ENCODE measurements at places on chromosomes 2 and 18.

DNA sequence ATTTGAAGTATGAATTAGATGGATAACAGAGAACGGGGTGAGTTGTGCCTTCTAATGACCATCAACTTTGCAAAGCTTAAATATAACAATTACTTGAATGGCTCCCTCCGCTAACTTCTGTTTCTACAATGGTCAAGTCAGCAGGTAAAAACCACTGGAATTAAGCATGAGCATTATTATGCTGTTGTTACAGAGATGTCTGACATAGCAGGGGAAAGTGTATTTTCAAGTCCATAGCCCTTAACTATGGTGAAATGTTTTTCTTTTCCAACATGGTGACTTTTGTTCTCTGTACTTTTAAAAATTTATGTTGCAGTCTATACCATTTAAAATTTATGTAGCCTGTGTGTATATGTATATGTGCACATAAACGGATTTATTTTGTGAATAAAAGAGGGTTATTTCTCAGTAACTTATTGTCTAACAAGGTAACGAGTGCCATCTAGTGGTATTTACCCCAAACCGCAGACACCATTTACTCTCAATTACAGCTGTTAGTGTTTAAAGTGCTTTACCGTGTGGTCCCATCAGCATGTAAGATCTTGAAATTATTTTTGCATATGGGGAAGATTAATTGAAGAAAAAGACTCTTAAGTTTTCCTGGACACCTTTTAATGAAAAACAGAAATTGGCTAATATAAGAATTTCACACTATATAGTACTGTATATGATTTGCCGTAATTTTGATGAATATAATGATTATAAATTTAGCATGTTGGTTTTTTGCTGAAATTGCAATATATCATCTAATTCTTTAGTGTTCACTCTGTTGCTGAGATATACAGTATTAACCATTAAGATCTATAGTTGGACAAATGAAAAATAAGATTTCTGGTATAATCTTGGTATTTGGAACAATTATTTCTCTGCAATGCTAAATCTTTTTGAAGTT lies 78.2 kb downstream of the UBE2E3 start:
- DNase-seq = no peak

DNA sequence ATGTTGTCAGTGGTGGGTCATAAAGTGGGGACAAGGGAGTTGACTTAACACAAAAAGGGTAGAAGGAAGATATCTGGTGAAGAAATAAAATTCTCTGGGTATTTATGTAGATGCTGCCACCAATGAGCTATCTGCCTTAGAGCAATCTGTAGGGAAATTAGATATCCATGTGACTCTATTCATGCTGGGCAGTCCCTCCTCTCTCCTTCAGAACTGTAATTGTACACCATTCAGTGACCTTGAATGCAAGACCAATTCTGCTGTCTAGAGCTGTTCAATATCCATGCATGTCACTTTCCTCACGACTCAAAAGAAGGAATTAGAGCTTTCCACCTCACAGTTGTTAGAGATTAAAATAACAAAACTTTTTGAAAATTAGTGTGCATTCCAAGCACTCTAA lies 28.6 kb upstream of the TDRD15 start:
- no peak for DNase-seq

DNA sequence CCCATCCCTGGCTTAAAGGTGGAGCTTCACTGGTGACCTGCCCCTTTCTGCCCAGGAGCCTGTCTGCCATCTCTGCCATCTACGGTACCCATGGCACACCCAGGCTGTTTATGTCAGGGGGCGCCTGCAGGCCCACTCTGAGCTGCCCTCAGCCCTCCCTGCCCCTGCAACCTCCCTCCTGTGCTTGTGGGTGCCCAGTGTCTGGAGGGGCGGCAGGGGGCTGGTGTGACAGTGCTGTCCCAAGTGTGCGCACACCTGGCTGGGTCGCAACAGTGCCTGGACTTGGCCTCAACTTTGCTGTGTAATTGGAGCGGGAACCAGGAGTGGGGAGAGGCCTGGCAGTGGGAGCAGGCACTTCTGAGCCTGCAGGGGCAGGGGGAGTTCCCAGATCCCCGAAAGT lies 102.4 kb downstream of the ALMS1 start:
- DNase-seq = no peak

GRCh38 chr2:195706161-195706900 lies 49.3 kb downstream of the SLC39A10 start:
- DNase-seq = no peak

GRCh38 chr2:196748123-196748522 lies 51.4 kb downstream of the GTF3C3 start:
- no peak for DNase-seq

DNA sequence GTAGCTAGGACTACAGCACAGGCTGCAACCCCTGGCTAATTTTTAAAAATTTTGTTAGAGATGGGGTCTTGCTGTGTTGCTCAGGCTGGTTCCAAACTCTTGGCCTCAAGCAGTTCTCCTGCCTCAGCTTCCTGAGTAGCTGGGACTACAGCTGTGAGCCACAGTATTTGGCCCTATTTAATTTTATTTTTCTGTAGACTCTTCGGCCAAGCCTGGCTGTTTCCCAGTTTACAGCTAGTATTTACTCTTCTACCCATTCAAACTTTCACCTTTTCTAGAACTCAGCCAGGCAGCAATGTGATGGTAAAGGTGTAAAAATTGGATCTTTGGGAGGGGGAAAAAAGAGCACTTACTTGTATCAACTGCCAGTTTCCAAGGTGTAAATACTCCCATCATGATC lies 35.3 kb downstream of the SH3RF3 start:
- DNase-seq = no peak

GRCh38 chr2:171522052-171522787 lies at the start of gene CYBRD1:
Gene CYBRD1 (plus strand): TSS chr2:171522474. CDS start chr2:171522546, 72 bp downstream.
- DNase-seq = peak; percentile 14

GRCh38 chr18:64127172-64127571 lies 21.7 kb downstream of the LINC00305 start:
- no peak for DNase-seq

DNA sequence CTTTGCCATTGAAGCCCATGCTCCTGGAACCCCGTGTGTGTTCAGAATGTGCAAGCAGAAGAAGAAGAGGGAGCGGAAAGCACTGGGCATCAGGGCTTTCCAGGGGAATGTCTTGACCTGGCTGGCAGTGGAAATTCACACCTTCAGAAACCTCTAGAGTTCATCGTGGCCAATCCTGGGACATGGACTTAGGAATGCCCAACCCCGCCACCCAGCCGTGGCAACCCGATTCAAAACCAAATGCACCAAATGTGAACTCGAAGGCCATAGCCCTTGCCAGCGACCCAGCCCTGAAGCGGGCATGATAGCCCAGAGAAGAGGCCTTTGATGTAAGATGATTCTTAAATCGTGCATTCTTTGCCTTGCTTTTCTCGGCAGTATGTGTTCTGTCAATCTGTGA lies 69.4 kb downstream of the ADI1 start:
- no peak for DNase-seq

- no peak for DNase-seq
These were observed 79.2 kb downstream of the KIAA2012 start for GRCh38 chr2:202152104-202152715.

DNA sequence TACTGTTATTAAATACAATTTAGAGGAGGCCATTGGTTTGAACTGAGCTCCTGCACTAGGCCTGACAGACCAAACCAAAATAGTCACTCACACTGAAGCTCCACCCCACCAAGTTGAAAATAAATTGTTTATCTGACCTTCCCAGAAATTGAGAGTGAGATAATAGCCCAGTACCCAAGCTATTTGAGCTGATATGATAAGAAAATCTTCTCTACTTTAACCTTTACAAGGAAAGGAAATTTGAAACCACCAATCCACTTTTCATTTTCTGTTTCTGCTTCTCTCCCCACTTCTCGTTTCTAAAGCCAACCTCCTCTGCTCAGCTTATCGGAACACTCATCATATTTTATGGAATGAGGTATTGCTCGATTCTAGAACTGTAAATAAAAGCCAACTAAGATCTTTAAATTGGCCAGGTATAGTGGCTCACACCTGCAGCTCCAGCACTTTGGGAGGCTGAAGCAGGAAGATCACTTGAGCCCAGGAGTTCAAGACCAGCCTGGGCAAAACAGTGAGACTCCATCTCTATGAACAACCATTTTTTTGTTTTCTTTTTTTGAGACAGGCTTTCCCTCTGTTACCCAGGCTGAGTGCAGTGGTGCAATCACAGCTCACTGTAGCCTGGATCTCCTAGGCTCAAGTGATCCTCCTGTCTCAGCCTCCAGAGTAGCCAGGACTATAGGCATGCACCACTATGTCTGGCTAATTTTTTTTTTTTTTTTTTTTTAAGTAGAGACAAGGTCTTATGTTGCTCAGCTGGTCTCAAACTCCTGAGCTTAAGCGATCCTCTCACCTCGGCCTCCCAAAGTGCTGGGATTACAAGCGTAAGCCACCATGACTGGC lies 13.3 kb upstream of the GALM start:
- DNase-seq = no peak

DNA sequence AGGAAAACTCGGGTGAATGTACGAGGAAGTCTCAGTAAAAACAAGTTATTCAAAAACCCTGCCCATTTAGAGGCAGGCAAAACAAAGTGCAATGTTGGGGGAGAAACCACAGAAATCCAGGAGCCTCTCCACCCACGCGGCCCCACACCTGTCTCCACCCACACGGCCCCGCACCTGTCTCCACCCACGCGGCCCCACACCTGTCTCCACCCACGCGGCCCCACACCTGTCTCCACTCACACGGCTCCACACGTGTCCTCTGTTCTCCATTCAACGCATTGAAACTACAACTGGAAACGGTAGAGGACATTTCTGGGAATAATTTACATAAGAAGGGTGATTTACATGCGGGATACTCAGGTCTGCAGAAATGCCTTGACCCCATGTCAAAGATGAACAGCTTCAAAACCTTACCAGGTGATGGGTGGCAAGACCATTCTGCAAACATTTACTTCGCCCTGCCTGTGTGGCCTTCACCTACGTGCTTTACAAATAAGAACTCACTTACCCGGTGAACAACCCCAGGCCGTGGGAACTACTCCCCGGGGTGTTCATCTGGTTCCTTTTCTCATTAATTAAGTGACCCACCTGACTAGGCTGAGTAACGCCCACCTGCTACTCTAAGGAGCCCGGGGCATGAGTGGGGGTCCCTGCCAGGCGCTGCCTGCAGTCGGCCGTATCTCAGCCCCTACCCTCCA lies 100.4 kb downstream of the EIPR1 start:
- DNase-seq = no peak

Measured in activated B cell treated with CpG ODN at 0.5 μM for 24 hours (primary cell).